ENCODE measurements at places on chromosomes 3 and 15.

DNA sequence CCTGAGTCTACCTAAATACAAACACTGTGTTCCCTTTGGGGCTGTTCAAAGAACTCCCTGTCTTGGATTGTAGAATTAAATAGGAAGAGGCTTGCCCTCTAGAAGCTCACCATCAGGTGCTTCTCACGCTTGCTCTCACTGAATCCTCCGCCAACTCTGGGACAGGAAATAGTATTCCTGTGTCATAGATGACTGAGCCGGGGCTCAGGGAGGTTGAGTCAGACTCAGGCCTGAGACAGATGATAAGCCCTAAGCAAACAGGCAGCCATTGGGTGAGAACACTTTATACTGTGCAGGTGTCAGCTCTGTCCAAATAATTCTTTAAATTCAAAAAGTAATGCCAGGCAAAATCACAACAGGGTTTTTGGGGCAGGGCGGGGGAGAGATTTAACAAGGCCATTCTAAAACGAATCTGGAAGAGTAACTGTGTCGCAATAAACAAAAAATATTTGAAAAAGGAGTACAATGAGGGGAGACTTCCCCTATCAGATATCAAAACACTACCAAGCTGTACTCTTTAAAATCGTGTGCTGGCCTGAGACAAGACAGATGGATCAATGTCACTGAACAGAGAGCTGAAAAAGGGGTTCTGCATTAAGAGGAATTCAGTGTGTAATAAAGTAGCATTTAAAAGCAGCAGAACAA is 59.0 kb downstream of the EPHB3 start:
- DNase-seq = no peak

DNA sequence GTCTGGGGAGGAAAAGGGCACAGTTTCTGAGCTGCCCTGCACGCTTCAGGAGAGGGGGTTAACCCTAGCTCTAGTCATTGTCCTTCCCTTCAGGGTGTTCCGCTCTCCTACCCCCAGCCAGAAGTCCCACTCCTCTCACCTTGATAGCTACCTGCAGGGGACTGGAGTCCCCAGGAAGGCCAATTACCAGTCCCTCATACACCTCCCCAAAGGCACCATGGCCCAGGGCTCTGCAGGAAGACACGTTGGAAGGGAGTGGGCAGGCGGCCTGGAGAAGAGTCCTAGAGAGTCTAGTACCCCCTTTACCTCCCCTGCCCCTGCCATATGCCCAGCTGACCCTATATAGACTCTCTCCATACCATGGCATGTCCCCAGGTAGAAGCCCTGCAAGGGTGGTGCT is 7.9 kb downstream of the LTK start:
- DNase-seq = no peak

DNA sequence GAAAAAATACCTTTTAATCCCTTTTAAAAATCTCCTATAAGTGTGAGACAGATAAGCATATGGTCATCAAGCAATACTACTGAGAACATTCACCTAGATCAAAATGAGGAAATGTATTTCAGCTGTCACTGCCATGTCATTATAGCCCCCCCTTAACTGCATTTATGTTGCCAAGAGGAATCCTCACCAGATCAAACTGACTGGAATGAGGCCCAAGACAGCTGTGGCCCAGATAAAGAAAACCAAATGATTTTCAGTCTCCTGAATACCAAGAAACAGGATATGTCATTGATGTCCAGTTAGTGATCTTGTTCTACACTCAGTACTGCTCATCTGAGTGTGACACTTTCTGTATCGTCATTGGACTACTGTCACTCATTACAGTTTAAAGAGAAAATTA is 35.1 kb upstream of the CPB1 start:
- DNase-seq = no peak

GRCh38 chr3:194485881-194486539 is 792 bp downstream of the ATP13A3 start:
- no peak for DNase-seq

GRCh38 chr15:68551296-68551635 is 27.5 kb upstream of the CORO2B start:
- DNase-seq = no peak

GRCh38 chr15:88656760-88657221 is 18.0 kb downstream of the ISG20 start:
- no peak for DNase-seq

DNA sequence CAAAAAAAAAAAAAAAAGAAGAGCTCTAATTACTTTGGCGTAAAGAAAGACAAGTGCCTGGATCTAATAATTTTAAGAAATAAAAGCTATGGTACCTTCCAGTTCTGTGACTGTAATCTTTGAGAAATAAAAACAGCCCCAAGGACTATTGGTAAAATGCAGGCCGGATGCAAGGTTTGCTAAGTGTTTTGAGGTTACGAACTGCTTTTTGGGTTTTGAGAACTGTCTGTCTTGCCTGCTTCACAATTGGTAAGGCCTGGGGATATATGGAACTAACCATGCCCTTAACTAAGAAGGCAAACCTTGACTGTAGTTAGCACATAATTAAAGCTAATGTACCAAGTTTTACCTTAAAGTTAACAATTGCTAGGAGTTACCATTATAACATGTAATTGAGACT is 388.4 kb upstream of the CBLB start:
- DNase-seq = no peak

- DNase-seq = no peak
Observed at GRCh38 chr3:106088304-106088703, 219.5 kb upstream of the CBLB start.

DNA sequence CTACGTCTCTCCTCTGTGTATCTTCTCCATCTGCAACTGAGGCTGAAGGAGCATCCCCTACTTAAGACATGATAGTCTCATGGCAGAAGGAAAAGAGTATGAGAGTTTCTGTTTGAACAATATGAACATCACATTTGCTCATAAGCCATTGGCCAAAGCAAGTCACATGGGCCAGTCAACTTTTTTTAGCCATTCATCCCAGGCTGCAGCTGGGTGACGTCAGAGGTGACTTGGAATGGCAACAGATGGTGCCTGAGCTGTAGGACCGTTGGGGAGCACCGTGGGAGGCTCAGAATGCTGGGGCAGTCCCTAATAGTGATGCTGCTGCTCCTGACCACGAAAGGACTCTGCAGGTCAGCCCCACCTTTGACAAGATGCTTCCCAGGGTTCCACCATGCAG is 58.7 kb downstream of the CRTC3 start:
- DNase-seq = no peak

DNA sequence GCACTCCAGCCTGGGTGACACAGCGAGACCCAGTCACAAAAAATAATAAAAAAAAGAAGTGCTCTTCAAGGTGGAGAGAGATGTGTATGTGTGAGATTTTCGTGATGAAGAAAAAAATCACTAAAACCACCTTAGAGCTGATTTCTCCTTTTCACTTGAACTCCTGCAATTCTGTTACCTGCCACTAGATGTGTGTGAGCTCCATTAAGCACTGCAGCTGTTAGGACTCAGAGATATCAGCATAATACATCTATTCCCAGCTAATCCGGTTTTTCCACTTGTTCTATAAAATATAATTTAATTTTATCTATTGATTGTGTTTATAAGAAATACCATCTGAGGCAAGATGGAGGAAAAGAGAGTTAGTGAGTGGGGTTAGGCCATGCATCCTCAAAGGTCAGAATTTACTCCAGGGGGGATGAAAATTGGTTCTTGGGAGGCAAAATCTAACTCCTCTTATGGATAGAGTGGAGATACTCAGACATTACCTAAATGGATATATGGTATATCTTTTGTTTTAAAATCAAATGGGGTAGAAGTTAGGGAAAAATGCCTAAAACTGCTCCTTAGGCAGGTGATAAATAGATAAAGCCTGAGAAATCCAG is 152.7 kb downstream of the IL20RB start:
- peak; percentile 33 for DNase-seq

GRCh38 chr3:100354850-100355249 is 20.3 kb downstream of the NIT2 start:
- DNase-seq = no peak

DNA sequence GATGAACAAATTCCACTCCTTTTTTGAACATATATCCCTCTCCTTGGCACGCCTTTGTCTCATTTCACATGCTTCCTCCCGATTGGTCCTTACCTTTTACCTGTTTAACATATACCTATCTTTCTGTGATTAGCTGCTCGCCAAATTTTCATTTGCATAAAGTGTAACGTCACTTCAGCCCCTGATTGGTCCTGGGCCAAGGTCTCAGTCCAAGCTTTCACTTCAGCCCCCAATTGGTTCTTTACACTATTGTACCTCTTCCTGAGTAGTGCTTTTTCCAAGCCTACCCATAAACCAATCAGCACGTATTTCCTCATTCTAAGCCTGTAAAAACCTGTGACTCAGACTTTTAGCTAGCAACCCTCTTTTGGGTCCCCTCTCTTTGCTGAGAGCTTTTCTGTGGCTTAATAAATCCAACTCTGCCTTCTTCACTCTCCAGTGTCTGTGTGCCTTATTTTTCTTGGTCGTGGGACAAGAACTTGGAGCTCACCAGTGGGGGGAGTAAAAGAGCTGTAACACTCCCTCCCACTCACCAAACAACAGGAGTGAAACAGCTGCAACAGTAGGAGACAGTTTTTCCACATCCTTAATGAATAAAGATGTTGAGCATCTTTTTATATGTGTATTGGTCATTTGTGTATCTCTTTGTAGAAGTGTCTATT is 584 bp upstream of the XCR1 start:
- no peak for DNase-seq

GRCh38 chr3:167162083-167162482 is 218.0 kb downstream of the ZBBX start:
- DNase-seq = no peak

GRCh38 chr15:101232677-101233076 is 19.2 kb downstream of the CHSY1 start:
- no peak for DNase-seq

DNA sequence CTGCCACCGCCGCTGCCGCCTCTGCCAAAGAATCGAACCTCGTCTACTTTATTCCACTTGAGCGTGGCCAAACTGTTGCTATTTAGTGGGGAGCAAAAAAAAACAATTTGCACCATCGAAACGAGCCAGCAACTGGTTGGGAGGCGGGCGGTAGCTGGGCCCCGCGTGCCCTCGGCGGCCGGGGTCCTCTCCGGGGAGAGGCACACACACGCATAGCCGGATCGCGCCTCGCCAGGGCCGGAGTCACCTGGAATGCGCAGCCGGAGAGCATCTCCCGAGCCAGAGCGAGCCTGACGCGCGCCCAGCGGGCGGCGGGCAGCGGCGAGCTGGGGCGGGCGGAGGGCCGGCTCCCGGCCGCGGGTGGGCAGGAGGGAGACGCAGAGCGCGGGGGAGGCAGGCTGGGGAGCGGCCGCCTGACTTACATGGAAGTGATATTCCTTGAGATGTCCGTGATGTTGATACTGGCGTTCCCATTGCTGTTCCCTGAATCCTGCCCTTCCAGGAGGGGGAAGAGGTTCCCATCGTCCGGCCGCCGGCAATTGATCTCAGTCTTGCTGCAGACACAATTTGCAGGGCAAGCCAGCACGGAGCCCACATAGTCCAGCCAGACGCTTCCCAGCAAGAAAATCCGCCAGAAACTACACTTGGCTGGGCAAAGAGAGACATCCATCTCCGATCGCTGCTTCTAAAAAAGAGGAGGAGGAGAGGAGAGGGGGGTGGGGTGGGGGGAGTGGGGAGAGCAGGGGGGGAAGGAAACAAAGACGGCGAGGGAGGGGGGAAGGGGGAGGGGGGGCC is 858 bp downstream of the NTRK3 start:
- DNase-seq = no peak

GRCh38 chr3:37806505-37807200 is 55.0 kb upstream of the CTDSPL start:
- DNase-seq = no peak

- no peak for DNase-seq
Observed at GRCh38 chr3:19046440-19046839, 101.9 kb upstream of the KCNH8 start.

DNA sequence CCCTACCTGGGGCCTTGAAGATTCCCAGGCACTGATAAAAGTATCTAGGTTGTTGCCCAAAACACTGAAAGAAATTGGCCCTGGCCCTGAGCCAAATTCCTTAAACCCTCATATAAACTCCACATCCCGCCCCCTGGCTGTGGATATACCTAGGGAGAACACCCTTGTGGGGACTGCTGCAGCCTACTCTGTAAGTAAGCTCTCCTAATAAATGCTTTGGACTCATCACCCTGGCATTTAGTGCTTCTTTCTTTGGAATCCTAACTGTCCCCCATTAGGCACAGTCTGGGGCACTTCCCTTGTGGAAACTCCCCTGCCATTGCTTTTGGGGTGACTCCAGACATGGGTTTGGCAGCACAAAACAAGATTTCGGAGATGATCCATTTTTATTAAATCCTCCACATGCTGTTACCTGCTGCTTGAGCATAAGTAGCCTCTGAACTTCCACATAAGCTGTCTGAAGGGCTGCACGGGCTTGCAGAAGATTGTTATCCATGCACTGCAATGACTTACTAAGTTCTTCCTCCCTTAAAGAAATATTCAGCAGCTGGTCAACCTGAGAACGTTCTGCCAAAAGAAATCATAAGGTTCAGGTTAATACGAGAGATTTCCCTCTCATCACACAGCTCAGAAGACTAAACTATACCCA is 46.4 kb downstream of the ZNF106 start:
- no peak for DNase-seq

DNA sequence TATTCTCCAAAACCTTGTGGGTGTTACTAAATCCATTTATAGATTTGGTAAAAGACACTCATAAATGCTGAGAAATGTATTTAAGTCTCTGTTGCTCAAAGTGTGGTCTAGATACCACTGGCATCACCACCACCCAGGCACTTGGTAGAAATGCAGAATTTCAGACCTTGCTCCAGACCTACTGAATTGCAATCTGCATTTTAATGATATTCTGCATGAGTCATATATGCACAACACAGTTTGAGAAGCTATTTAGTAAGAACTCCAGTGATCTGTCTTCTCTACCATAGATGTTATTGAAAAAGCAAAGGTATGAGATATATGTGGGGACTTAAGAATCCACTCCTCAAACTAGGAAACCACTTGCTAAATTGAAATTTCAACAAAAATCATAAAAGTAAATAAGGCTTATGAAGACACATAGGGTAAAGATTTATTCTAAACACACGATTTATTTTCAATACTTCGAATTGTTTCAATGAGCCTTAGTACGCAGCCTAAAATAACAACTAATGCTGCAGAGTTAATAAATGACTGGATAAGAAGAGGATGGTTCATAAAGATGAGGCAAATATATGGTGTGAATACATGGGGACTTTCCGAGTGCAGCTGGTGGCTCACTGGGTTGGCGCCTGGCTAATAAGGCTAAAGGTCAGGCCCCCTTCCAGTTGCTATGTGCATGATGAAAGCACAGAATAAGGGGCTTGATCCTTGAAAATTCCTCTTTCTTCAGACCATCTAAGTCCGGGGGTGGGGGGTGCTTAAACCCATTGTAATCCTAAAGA is 813.3 kb downstream of the NR2F2 start:
- DNase-seq = no peak

DNA sequence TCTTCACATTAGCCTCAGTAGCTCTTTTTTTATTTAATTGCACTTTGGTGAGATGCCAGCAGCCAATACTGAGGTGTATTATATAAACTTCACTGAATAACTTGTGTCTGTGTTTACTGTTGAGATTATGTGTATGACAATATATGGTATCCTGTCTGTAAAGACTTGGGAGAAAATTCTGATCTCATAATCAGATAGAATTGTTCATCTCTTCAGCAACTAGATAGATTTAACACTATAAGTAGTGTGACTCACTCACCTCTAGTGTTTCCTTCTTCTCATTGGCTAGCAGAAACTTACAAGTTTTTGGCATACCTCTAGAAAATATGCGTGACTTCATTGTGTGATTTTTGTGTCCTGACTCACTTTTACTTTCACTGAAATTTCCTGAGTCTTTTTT is 67.6 kb upstream of the TGFBR2 start:
- DNase-seq = no peak
